Endodermal cell (in vitro differentiated cells): ENCODE measurements at places on chromosomes 16 and 17. TPM values are rescaled to one million over a fixed set of nuclear protein-coding genes. Genes with fewer than 3 reads are reported as not detected.

DNA sequence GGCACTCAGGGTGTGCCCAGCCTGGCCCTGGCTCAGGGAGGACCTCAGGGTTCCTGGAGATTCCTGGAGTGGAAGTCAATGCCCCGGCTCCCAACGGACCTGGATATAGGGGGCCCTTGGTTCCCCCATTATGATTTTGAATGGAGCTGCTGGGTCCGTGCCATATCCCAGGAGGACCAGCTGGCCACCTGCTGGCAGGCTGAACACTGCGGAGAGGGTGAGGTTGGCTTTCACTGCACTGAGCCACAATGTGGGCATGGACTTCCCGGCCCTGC, 23.6 kb downstream of the USP6 start:
- peak; percentile 35 for DNase-seq

- DNase-seq, result no peak
Measured at GRCh38 chr16:56828647-56829046, 36.4 kb upstream of the SLC12A3 start.

GRCh38 chr17:9661027-9661426, 15.7 kb downstream of the USP43 start:
- DNase-seq, result no peak

DNA sequence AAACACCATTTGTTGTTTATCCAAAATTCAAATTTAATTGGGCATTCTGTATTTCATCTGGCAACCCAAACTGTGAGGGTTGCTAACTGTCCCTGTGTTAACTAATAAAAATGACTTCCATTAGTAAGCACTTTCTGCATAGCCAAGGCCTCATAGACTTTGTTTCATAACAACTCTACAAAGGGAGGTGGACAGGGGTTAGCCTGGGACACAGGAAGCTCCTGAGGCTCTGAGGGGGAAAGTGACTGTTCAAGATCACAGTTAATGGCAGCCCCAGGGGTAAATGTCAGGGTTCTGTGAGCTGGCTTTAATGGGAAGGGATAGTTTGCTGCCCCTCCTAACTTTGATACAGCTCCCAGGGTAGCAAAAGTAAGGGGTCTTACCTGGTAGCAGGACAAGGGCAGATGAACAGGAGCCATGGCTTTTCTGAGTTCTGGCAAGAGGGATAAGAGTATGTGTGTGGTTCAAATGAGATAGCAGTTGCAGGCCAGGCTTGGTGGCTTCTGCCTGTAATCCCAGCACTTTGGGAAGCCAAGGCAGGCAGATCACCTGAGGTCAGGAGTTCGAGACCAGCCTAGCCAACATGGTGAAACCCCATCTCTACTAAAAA, 2.2 kb downstream of the HEATR9 start:
- no peak for DNase-seq

DNA sequence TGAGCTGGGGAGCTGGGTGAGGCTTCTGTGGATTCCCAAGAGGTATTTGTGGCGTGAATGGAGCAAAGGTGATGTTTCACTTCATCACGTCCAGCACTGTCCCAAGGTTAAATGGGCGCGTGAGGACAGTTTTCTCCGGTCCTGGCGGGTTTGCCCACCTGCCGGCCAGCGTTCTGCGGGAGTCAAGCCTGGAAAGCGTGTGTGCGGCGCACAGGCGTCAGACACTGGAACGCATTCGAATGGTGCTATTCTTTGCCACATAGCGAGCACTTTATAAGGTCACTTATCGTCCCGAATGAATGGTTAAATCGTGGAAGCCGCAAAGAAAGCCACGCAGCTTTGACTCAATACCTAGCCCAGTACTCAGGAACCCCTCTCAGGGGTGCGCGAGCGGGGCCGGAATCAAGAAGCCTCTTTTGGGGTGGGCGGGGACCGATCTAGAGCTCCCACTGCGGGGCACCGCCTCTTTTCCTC, 446 bp upstream of the PSMD11 start:
- DNase-seq, result no peak

GRCh38 chr17:46733837-46734475, 84.5 kb downstream of the WNT3 start:
- DNase-seq, result no peak

- DNase-seq, result no peak
Measured at GRCh38 chr16:88549671-88550245, 20.4 kb upstream of the ZC3H18 start.

- DNase-seq, result no peak
Measured at GRCh38 chr16:2337431-2338296, 2.9 kb downstream of the ABCA3 start.

DNA sequence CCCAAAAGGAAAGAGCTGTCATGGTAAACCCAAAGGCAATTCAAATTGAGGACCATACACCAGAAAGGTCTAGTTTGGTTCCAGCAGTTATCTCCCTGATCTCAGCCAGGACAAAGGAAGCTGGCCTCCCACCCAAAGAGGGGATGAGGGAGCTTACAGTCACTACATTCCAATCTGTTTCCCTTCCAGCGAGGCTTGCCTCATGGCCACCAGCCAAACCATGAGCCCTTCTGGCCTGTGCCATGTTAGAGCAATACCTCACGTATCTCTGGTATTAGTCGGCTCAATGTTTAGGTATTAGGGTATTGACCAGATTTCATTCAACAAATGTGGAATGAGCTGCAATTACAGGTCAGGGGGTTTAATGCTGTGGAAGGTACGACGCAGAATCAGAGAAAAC, 8.4 kb downstream of the NDUFAB1 start:
- DNase-seq, result no peak

DNA sequence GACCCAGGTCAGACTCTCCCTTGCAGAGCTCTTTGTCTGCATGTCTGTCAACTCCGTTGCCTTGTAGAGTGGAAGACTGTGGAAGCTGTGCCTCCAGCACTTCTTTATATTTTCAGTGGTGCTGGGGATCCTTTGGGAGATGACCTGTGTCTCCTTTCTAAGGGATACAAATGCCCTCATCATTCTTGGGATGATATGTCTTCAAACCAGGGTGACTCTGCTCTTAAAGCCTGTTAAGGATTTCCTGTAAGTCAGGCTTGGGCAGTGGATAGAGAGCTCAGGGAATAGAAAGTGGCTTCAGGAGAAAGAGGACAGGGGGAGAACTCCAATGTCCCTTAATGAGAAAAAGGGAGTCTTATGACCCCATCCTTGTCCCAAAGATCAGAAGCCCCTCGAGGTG, 1.5 kb downstream of the HOXB3 start:
- no peak for DNase-seq

DNA sequence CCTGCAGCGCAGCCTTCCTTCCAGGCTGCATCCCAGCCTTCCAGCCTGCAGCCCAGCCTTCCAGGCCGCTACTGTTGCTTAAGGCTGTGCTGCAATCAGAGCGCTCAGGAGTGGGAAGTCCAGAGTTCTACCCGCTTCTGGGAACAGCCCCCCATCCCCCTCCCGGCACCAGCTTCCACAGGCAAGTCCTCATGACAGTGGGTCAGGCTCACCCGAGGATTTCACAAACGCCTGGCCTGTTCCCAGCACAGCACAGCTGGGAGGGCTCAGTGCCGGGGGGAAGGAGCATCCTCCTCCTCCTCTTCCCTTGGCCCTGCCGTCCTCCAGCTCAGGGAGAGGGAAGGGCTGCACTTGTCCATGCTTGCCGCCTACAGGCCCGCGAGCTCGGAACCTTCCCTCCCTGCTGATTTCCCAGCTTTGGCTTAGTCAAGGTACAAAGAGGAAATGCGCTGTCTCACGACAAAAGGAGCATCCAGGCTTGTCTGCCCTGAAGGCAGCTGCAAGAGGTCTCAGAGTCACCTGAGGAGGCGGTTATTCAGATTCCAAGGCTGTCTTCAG, 8.3 kb downstream of the SOCS3 start:
- DNase-seq, result peak; percentile 95

DNA sequence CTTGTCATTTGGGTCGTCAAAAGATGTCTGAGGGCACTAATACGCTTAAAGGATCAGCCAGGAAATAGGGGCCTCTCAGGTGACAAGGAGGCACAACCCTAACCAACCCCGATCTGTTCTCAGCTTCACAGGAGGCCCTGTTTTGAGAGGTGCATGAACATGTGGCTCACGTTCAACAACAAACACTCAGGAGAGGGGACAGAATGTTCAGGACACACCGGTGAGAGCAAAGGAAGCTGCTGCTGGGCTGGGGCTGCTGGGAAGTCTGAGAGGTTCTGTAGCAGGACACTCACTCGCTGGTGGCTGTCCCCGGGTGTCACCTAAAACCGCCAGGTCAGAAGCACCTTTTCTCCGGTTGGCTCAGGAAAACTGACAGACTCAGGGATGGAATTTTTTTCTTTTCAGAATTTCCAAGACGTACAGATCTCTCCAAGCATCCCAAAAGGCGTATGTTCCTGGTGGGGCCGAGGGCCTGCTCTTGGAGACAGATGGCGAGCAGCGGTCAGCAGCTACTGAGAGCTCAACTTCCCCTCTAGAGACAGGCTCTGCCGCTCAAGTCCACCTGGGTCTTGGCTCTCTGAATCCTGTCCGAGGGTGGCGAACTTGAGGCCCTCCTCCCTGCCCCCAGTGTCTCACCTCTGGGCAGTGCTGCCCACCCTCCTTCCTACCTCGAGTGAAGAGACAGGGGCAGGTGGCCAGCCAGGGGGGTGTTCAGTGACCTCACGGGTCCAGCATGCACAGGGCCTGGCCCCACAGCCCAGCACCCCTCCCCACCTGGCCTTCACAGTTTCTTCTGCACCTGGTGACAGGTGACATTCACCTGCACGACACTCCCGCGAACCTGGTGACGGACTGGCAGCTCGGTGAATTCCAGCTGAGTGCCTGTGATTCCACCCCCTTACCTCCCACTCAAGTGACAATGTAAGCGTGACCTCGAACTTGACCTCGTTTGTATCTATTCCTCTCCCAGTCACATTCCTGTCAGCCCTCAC, 22.9 kb downstream of the CLUH start:
- peak; percentile 70 for DNase-seq

DNA sequence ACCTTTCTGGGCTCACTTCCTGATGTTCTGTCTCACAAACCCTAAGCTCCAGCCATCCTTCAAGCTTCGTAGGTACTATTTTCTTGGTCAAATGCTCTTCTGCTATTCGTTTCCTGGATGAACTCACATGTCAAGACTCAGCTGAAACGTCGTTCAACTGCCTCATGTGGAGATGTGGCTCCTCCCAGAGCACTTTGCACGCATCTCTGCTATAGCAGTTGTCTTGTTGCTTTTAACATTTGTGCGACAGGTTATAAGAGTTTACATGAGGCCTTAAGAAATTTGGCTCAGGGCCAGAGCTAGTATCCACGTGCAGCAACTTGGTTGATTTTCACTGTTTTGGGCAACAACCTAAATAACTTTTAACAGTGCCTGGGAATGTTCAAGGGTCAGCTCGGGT, 2.8 kb upstream of the KRT40 start:
- DNase-seq, result no peak

DNA sequence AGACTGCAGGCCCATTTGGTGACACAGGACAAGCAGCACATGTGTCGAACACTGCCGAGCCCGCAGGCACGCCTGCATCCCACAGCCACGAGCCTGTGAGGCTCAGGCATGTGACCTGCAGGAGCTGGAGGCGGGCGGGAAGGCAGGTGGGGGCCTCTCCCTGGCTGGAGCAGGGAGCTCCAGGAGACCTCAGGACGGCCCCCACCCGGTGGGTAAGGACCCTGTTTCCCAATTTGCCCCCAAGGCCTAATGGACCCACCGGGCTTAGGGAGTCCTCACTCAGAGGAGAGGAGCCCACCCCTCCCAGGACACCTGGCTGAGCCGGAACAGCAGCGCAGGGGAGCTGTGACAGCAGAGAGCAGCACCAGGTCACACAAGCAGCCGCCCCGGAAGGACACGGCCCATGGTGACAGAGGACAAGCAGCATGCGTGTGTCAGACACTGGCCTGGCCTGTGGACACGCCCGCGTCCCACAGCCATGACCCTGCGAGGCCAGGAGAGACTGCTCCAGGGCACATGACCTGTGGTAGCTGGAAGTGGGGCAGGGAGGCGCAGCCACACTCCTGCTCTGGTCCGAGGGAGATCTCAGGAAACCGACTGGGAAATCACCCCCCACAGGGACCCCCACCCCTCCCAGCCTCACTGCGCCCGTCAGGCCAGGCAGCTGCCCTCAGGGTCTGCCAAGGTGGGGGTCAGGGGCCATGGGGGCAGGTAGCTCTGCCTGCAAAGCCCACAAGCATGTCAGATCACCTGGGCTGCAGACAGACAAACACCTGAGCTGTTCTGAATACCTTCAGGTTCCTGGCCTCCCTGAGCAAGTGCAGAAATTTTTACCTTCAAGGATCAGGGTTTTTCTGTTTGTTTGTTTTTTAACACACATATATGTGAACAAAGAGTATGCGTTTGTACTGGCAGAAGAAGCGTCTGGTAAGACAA, 2.4 kb downstream of the SPSB3 start:
- no peak for DNase-seq

DNA sequence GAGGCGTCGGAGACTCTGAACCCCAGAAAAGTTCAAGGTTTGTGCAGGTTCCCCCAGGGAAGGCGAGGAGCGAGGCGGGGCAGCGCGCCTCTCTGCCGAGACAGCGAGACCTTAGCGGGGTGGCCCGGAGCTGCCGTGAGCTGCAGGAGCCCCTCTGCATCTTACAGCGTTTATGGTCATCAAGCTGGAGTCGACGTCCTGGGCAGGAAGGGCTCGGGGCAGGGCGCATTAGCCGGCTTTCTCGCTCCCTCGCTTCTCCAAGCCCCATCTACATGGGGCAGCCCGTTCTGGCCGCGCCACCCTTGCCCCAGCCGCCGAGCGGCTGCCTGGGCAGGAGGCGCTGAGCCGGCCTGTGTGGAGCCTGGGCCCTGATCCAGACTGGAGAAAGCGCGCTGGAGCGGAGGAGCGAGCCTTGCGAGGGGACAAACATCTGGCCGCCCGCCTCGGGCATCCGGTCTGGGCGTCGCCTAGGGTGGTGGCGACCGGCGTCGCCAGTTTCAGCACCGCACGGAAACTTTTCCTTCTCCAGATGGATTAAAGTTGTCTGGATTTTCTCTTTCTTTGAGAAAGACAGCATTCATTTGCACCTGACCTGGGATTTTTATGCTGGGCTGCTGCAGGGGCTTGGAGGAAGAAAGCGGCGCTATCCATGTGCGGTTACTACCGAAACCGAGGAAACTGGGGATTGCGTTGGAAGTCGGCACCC, 750 bp downstream of the TMEM132E start:
- DNase-seq, result peak; percentile 87

DNA sequence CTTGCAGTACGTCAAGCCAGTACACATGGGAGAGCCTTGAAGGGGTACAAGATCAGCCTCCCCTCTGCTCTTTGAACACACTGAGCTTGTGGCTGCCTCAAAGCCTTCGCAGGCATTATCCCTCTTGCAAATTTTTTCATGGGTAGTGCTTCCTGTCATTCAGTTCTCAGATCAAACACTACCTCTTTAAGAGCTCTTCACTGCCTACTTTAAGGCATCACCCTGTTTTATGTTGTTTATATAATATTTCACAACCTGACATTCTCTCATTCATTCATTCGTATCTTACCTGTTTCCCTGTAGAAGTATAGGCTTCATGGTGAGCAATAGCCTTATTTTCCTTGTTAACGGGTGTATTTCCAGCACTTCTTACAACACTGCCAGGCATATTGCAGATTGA, 269.1 kb downstream of the CDH13 start:
- no peak for DNase-seq

GRCh38 chr16:87638736-87639135, 36.4 kb downstream of the JPH3 start:
- DNase-seq, result no peak

- DNase-seq, result peak; percentile 79
Measured at GRCh38 chr16:19882646-19883045, 2.0 kb downstream of the GPRC5B start.

Gene SOST
- total RNA-seq, result 0.31 TPM in 1 of 3 replicates, not detected in the others

Gene PRR15L
- total RNA-seq, result 0.60 to 1.0 TPM (median 0.67 TPM) in 3 replicates

Gene PABPN1L
- total RNA-seq, result not detected in 2 replicates

Gene CLDN6
- 572 and 584 TPM in 2 replicates for total RNA-seq

Gene KRT40
- not detected in 3 replicates for total RNA-seq

Gene CCL3
- not detected in 2 replicates for total RNA-seq

Gene SEPTIN1
- 2.3 to 3.5 TPM (median 2.6 TPM) in 3 replicates for total RNA-seq

Gene CIBAR2
- total RNA-seq, result not detected in 3 replicates

Gene NSMCE1
- total RNA-seq, result 22.3 and 25.4 TPM in 2 replicates

Gene RNF222
- not detected in 3 replicates for total RNA-seq

Gene FAHD1
- 16.2 and 16.9 TPM in 2 replicates for total RNA-seq

Gene MYH8
- total RNA-seq, result not detected in 3 replicates
